Stimulated activated CD4-positive, alpha-beta T cell treated with anti-CD3 and anti-CD28 coated beads, Interleukin-12 subunit alpha, Interleukin-12 subunit beta, amount 100 ng/mL, for 4 hours (primary cell): ENCODE measurements at places on chromosomes 7 and 10.

- DNase-seq, result no peak
These were observed 18.1 kb upstream of the ABCB5 start for GRCh38 chr7:20597339-20597738.

GRCh38 chr10:42980553-42981357 lies 96.1 kb upstream of the RET start:
- DNase-seq, result no peak

DNA sequence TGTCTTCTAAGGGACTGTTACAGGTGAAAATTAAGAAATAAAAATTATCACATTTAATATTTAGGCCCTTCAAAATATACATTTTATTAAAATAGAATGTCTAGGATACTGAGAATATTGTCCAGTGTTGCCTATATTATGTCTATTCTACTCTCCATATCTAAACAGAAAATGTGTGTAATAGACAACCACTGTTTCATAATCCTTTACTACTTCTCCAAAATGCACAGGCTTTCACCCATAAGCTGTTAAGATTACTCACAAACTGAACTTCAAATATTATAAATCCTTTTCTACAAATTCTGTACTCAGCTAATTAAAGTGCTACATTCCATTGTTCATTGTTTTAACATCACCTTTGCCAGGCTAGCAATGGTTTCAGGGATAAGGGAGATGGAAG lies 56.7 kb upstream of the TFEC start:
- DNase-seq, result no peak

DNA sequence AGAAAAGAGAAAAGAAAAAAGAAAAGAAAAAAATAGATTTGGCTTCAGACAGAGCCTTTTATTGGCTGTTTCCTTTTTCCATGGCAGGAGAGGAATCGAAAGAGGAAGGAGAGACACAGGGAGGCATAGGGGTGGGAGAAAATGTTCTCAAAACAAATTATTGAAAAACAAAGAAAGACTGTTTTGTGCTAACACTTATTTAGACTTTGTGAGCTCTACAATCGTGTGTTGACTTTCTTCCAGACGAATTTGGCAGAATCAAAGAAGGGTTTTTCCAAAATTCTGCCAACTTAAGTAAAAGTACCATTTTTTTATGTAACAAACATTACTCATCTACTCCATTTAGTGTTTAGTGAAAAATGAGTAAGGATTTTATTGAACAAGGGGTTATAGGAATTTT lies 982.2 kb downstream of the REEP3 start:
- DNase-seq, result no peak

DNA sequence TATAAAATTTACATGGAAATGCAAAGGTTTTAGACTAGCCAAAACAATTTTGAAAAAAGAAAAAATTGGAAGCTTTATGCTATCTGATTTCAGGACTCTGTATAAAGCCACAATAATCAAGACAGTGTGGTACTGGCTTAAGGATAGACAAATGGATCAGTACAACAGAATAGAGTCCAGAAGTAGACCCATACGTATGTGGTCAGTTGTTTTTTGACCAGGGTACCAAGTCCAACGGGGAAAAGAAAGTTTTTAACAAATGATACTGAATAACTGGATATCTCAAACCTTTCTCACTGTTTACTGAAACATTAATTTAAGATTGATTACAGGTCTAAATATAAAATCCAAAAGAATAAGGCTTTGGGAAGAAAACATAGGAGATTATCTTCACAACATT lies 79.7 kb downstream of the PODXL start:
- no peak for DNase-seq

DNA sequence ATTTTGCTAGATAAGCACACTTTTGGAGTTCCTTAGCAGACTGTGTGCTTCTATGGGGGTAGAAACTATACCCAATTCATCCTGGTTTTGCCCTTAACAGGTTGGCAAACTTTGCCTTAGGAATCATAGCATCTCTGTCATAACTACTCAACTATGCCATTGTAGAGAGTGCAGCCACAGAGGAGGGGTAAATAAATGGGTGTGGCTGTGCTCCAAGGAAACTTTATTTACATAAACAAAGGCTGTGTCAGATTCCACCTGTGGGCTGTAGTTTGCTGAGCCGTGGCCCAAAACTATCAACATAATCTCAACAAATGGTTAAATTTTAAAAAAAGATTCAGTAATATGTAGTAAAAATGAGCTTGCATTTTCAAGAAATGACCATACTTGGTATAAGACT lies 51.6 kb upstream of the LAMB1 start:
- DNase-seq, result no peak

- no peak for DNase-seq
These were observed 46.5 kb upstream of the HGF start for GRCh38 chr7:81816312-81816711.

DNA sequence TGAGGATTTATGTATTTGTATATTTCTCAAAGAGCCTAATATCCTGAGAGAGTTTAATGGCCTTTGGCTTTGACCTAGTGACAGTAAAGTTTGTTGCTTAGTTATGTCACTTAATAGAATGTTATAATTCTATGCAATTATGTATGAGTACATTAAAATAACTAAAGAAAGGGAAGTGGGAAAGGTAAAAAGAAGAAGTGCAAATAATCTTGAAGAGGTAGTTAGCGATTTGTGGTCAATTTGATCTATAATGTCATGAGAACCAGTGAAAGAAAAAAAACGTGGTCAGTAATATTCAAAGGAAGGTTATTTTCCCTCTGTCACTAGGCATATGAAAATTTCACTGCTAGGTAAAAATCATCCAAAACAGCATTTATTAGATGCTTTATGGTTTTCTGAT lies 143.4 kb upstream of the LSM8 start:
- no peak for DNase-seq

DNA sequence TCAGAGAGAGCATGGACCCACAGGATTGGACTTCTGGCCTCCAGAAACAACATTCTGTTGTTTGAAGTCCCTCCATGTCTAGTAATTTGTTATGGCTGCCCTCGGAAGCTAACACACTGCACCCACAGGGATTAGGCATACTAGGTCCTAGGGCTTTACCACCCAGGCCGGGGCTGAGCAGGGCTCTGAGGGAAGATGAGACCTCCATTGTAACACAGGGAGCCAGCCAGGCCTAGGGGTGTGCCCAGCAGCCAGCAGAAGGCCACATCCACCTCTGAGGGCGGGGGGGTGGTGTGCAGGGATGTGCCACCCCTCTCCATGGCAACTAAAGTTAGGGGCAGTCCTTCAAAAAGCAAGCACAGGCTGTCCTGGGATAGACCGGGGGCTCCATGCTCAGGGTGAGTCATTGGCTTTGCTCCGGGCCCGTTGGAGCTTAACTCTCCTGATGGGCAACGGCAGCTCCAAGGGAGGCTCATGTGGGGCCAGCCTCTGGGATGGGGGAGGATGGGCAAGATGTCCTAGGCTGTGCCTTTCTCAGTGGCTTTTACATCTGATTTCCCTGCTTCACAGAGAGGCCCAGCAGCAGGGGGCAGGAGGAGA lies 96.6 kb upstream of the GPR26 start:
- DNase-seq, result no peak

GRCh38 chr7:94411188-94411466 lies 16.4 kb downstream of the COL1A2 start:
- DNase-seq, result no peak

DNA sequence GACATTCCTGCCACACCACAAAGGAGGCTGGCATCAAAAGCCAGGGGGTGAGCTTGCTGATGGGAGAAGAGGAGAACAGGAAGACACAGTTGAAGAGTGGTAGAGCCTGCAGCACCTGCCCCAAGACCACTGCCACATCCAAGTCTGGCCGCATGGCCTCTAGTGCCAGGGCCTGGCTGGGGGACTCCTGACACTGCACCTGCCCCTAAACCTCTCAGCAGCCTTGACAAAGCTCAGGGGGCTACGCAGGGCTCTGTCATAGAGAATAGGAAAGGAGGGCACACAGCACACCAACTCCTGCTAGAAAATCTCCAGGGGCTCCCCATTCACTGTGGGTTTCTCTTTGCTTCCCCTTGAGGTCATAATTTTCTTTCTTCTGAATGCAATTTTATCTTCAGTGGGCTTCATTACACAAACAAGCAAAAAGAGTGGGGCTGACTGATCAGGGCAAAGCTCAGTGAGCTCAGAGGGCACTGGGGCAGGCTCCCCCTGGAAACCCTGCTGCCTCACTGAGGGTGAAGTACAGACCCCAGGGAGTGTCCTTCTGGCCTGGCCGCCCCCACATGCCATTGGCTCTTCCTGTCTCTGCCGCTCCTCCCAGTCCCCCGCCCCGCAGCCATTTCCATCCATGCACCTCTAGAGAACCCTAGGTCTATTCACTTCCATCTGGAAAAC lies 37.2 kb downstream of the VOPP1 start:
- no peak for DNase-seq
